Activated CD4-positive, CD25-positive, alpha-beta regulatory T cell treated with anti-CD3 and anti-CD28 coated beads, Interleukin-2, amount 50 U/mL, for 24 hours (primary cell): ENCODE measurements at places on chromosomes 12 and 14.
A peak's percentile ranks its signal among the peaks of the same experiment; 100 is the strongest.

DNA sequence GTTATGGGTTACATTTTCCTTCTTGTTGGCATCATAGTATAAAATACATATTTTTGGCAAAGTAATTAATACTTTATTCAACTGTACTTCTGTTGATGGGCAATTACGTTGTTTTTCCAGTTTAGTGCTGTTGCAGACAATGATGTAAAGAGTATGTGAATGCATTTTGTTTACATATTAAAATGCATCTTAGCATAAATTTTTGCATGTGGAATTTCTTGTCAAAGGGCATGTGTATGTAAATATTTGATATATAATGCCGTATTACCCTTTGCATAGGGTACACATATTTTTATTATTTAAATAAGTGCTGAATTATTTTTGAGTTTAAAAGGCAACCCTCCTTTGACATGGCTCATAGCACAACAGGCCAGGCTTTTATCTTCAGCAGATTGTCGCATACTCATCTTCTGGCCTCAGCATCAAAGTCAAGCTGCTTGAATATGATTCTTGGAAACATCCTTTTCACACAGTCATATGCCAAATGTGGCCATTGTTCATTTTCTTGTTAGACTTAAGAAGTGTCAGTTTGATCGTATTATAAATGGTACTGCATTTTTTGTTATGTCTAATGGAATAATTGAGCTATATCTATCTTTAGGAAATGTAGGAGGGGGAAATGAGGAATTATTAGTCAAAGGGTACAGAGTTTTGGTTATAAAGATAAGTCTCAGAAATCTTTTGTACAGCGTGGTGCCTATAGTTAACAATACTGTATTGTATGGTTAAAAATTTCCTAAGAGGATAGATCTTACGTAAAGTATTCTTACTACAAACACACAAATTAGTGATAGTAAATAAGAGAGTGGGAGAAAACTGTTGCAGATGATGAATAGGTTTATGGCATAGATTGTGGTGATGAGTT, 138.5 kb downstream of the FUT8 start:
- peak; percentile 79 for ATAC-seq

- no peak for ATAC-seq
These were observed 44.0 kb downstream of the VCPKMT start for GRCh38 chr14:50072395-50072794.

DNA sequence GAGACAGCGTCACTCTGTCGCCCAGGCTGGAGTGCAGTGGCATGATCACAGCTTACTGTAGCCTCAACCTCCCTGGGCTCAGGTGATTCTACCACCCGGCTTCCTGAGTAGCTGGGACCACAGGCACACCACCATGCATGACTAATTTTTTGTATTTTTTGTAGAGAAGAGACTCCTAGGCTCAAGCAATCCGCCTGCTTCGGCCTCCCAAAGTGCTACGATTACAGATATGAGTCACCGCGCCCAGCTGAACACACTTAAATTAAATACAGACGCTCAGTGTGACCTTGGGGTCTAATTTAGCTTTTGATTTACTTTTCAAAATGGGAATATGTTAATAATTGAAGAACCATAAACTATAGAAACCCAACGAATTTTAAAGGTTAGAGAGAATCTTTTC, 77.2 kb downstream of the C2CD5 start:
- ATAC-seq, result no peak

DNA sequence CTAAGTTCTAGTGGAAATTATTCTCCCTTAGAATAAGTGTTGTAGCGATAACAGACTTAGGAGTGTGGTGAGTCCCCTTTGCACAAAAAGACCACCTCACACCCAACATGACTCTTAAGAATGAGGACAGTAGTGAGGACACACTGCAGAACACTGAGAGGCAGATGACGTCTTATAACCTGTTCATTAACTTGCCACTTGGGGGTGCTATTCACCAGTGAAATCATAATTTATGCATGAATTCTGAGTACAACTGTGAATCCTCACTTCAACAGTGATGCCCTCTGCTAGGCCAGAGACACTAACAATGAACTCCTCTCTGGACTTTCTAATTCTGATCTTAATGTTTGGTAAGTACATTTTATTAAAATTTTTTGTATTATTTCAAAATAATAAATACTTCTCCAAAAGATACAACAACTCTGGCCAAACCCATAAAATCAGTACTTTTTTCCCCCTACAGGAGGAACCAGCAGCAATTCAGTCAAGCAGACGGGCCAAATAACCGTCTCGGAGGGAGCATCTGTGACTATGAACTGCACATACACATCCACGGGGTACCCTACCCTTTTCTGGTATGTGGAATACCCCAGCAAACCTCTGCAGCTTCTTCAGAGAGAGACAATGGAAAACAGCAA, 274.7 kb downstream of the DAD1 start:
- ATAC-seq, result no peak

DNA sequence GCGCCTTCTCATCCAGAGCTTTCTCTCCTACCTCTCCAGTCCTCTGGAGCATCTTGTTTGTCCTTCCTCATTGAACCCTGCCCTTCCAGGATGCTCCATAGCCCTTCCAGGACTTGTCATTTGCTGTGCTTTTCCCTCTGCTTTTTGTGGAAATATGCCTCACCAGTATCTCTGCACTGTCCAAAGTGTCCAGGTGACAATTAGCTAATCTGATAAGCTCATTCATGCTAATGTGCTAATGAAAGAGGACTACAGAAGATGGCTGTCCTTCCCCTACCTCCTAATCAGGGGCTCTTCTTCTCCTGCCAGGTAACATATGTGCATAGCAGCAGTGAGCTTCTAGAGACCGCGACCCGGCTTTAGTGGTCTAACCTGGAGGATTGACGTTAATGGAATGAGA, 58.4 kb upstream of the OTX2 start:
- no peak for ATAC-seq

GRCh38 chr12:94145191-94145983, 3.0 kb upstream of the PLXNC1 start:
- ATAC-seq, result no peak

DNA sequence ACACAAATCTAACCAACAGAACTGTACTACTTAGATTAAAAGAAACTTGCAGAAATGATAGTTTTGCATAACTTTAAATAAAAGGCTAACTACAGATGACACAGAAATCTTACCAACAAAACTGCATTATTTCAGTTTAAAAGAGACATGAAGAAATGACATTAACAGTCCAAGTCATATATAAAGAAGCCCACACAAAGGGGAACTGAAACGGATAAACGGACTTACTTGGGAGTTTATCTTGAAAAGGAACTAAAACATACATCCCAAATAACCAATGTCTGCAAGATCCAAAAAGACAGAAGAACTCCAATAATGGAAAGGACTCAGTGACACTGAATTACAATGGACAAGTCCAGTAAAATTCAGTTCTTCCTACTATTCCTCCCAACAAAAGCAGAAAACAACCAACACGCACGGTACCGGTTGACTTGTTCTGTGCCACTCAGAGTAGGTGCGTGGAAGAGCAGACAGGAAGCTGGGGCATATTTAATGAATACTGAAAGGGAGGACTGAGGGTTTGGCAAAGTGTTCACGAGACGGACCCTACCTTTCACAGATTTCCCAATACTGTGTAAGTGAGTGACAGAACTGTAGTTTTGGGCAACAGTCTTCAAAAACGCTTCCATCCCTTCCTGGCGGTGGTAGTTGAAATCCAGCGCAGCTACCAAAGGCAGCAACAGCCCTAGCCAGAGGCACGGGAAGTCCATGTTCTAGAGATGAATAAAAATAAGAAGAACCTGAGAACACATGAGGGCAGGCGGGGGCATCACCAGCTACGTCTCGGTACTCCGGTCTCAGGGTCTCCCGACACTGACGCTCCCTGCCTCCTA, 627 bp downstream of the CPM start:
- peak; percentile 23 for ATAC-seq

DNA sequence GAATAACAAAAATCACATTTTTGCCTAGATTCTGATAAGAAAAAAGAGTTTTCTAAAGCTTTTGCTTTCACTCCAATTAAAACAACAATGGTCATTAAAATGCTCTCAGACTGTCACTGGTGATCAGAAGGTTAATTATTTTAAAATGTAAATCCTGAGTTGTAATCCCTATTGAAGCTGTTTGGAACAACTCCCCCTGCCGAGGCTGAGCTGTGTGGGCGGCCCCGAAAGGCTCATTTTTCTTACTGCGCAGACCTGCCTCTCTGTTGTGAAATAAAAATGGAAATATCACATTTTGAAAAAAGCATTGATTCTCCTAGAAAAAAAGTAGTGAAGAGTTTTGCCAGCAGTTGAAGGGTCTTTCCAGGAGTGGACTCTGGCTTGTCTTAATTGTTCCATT, 174.8 kb upstream of the CDKN3 start:
- ATAC-seq, result no peak

DNA sequence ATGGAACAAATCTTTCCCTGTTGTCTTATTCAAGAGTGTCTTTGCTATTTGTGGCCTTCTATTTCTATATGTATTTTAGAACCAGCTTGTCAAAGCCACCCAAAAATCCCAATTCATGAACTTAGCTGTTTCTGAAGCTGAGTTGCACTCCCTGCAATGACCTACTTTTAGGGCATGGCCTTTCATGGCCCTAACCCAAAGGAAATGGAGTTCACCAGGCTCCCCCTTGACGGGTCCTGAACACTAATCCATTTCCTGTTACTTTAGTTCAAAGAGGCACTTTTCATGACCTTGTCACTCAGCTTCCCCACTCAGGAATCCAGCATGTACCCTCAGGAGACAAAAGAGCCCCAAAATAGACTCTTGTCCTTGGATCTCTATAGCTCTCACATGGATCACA, 7.6 kb downstream of the TMED8 start:
- ATAC-seq, result no peak

DNA sequence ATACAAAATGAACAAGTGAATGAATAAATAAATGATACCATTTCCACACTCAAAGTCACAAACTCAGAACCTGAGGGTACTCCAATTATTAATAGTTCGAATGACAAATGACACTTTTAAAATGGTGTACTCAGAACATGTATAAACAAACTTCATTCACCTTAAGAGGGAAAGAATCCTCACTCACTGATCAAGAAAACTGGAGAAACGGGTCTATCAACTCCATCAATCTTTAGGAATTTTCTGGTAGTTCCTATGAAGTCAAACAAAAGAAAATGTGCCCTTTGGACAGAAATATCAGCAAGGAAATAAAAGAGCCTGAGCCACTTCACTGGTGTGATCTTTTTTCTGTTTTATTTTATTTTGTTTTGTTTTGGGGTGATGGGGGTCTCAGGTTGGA, 5.2 kb upstream of the NRDE2 start:
- no peak for ATAC-seq

- ATAC-seq, result peak; percentile 48
These were observed 46.1 kb downstream of the CYP46A1 start for GRCh38 chr14:99729991-99730875.

- no peak for ATAC-seq
These were observed 2.3 kb upstream of the CYP46A1 start for GRCh38 chr14:99681832-99682148.

- no peak for ATAC-seq
These were observed 813.1 kb upstream of the NOVA1 start for GRCh38 chr14:27410981-27411380.

DNA sequence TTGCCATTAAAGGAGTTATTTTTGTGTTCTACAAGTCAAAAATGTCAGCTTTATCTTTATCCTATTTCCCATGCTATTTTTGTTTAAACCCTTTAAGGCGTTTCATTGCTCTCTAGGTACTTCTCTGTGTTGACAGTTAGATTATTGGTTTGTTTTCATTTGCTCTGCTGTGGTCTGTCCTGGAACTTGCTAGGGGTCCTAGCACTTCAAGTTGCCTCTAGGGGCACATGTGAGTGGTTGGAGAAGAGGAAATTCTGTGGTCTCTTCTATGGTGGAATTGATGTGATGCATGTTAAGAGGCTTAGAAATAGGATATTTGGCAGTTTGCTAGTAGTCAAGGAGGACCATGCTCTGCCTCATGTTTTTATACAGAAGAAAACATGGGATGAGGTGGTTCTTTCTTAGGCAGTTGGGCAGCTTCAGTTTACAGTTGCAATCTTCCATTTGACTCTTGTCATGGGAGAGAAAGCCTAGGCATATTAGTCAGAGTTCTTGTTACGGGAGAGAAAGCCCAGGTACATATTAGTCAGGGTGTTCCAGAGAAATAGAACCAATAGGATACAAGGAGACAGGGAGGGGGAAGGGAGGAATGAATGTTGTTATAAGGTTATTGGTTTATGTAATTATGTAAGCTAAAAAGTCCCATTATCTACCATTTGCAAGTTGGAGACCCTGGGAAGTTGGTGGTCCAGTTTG, 14.4 kb downstream of the TTLL5 start:
- ATAC-seq, result no peak

DNA sequence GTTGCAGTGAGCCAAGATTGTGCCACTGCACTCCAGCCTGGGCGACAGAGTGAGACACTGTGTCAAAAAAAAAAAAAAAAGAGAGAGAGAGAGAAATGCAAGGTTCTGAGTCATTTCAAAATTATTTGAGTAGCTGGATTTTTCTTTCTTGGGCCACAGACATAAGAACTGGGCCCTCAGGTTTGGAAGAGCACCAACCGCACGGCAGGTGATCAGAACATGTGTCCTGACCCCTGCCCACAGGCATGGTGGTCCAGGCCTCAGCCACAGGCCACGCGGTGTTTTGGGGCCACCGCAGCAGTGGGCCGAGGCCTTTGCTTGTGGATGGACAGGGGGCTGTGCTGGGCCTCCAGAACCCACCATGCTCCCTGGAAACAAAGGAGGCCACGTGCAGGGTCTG, 126.7 kb downstream of the CALM1 start:
- no peak for ATAC-seq

- ATAC-seq, result peak; percentile 36
These were observed 25.1 kb upstream of the RPLP0 start for GRCh38 chr12:120225852-120226640.

- no peak for ATAC-seq
These were observed 236.3 kb downstream of the SLC25A21 start for GRCh38 chr14:36935976-36936678.

- no peak for ATAC-seq
These were observed 58.7 kb downstream of the CCDC59 start for GRCh38 chr12:82299319-82300025.

DNA sequence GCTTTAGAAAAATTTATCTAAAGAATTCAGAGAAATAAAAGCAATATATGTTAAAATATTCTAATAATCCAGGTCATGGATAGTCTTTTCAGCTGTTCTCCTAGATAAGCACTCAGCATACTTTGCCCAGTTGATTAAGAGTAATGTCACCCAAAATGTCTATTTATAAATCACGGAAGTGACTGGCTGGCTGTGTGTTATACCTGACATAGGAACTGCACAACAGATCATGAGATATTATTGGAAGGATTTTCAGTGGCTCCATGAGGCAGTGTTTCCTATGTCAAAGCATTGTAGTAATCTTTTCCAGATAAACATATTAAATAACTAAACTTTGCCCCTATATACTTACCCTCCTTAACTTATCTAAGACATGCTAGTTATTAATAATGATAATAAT, 128.8 kb downstream of the ITPR2 start:
- ATAC-seq, result no peak

- no peak for ATAC-seq
These were observed 9.5 kb upstream of the IRF2BPL start for GRCh38 chr14:77037938-77038568.

GRCh38 chr14:68312884-68313610, 479.8 kb downstream of the ZFP36L1 start:
- peak; percentile 91 for ATAC-seq

- ATAC-seq, result peak; percentile 17
These were observed 37.1 kb downstream of the LRRK2 start for GRCh38 chr12:40261937-40262336.

- ATAC-seq, result no peak
These were observed 26.2 kb downstream of the AACS start for GRCh38 chr12:125091401-125091800.
